ENCODE measurements at places on chromosomes 16 and 17.

- DNase-seq, result no peak
- no peak overlapping the region for H3K4me3 ChIP-seq
- no peaks in the 10 kb centered on the region for H3K4me1 ChIP-seq
- H3K36me3 ChIP-seq, result peaks cover 27% of the 10 kb centered on the region
These were observed 145.2 kb downstream of the MYO1D start for GRCh38 chr17:32731556-32732295.

DNA sequence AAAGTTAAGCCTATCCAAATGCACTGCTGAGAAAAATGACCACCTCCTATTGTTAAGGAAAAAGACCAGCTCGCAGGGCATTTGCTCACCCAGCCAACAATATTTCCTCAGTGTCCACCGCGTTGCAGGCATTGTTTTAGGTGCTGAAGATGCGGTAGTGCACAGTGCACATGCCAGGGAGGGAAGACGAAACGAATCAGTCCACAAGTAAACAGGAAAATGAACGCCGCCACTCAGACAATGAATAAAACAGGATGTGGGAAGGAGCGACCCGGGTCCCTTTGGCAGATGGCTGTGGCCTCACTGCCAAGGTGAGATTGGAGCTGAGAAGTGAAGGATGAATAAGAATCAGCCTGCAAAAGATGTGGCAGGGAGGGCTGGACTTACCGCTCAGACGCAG is 249.2 kb downstream of the FOXL1 start:
- H3K27ac ChIP-seq, result no peak overlapping the region
- no peaks in the 10 kb centered on the region for H3K4me1 ChIP-seq
- no peak for DNase-seq
- H3K36me3 ChIP-seq, result no peaks in the 10 kb centered on the region
- H3K4me3 ChIP-seq, result no peak overlapping the region
- H3K27me3 ChIP-seq, result peaks cover 92% of the 10 kb centered on the region

DNA sequence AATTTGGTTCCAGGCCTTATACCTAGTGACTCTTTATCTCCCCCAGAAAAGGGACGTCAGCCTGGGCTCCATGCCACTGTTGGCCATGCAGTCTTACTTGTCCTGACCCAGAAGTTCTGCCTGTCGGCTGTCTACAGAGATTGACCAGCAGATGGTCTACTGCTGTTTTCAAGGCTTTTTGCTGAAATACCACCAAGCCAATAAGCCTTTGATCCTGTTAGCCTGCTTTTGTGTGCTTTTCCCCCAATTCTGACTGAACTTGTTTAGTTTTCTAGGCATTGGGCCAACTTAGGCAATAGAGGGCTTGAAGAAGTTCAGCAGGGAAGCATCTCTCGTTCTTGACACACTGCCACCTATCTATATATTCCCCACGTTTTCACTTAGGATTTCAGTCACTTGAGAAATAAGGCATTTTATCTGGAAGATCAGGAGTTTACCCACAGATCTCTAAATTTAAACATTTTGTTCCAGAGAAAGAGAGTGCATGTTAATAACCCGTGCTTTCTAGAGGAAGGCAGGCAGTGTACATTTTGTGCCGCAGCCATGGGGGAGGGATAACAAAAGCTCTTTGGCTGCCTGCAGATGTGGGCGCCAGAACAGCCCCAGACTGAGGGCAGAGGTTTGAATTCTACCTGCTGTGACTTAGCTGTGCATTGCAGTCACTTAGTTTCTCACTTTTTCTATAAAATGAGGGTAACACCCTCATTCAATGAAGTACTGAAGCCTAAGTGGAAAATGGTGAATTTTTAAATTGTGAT is 12.3 kb upstream of the CARMIL2 start:
- peaks cover 39% of the 10 kb centered on the region for H3K36me3 ChIP-seq
- no peaks in the 10 kb centered on the region for H3K27me3 ChIP-seq
- no peak overlapping the region for H3K4me3 ChIP-seq
- no peak for DNase-seq
- no peak overlapping the region for H3K27ac ChIP-seq
- H3K4me1 ChIP-seq, result no peaks in the 10 kb centered on the region

DNA sequence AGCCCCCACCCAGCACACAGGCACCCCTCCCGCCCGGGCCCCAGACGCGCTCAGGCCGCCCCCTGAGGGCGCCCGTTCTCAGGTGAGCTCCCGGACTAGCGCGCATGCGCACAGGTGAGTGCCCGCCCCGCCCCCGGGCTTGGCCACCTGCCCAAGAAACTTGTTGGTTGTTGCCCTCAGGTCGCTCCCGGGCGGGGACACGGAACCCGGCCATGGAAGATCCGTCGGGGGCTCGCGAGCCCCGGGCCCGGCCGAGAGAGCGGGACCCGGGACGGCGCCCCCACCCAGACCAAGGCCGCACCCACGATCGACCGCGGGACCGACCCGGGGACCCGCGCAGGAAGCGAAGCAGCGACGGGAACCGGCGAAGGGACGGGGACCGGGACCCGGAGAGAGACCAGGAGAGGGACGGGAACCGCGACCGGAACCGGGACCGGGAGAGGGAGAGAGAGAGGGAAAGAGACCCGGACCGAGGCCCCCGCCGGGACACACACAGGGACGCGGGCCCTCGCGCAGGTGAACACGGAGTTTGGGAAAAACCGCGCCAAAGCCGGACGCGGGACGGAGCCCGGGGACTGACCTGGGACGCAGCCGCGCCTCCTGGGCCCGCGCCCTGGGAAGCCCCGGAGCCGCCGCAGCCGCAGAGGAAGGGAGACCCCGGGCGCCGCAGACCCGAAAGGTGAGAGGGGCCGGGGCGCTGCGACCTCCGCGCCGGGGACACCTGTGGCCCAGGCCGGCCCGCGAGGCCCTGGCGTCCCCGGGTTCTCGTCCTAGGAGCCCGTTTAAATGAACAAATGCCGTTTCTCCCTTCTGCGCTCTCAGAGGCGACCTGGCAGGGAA is at the start of gene MARVELD3:
TSS of gene MARVELD3 (plus strand) at position 167 of the 840 bp plus-strand sequence. CDS start at position 213, 46 bp downstream.
- no peaks in the 10 kb centered on the region for H3K4me1 ChIP-seq
- no peak within 1 kb of the TSS for H3K27ac ChIP-seq
- no peaks in the 10 kb centered on the region for H3K36me3 ChIP-seq
- DNase-seq, result peak; percentile 69

DNA sequence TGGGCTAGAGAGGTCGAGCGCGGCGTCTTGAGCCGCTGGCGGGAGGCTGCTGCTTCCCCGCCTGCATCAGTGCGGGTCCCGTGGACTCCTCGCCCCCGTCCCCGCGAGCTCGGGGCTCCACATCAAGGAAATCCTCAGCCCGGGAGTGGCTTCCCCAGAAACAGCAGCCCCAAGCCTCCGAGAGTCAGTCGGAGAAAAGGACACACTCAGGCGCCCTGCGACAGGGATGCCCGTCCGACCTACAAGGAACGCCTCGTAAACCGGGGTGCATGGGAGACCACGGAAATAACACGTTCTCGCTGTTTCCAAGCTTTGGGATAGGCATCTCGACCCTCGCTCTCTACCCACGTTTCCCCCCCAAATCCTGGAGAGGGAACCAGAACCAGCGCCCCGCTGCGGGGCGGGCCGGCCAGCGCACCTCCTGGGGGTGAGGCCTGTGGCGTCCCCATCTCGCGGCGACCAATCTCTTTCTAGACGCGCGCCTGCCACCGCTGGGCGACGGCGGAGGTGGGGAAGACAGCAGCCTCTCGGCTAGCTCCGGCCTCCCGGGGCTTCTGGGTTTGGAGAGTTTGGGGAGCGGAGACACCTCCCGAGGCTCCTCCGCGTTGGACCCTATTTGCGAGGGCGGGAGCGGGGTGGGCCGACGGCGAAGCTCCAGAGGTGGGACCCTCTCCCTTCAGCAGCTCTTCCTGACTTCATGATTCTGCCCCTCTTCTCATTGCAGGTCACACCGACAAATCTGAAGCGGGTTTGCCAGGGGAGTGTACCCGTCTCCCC is 759 bp upstream of the TP53I13 start:
- peak; percentile 87 for DNase-seq
- peak overlapping the region; percentile 81 for H3K4me3 ChIP-seq
- peaks cover 4% of the 10 kb centered on the region for H3K36me3 ChIP-seq
- no peaks in the 10 kb centered on the region for H3K27me3 ChIP-seq
- H3K4me1 ChIP-seq, result 0 out of 2 replicates have a peak, but pooled peaks cover 8% of the 10 kb centered on the region

- no peak overlapping the region for H3K27ac ChIP-seq
- no peaks in the 10 kb centered on the region for H3K4me1 ChIP-seq
- DNase-seq, result no peak
- no peak overlapping the region for H3K4me3 ChIP-seq
- H3K36me3 ChIP-seq, result no peaks in the 10 kb centered on the region
These were observed 82.2 kb upstream of the ARL4D start for GRCh38 chr17:43316522-43317142.

DNA sequence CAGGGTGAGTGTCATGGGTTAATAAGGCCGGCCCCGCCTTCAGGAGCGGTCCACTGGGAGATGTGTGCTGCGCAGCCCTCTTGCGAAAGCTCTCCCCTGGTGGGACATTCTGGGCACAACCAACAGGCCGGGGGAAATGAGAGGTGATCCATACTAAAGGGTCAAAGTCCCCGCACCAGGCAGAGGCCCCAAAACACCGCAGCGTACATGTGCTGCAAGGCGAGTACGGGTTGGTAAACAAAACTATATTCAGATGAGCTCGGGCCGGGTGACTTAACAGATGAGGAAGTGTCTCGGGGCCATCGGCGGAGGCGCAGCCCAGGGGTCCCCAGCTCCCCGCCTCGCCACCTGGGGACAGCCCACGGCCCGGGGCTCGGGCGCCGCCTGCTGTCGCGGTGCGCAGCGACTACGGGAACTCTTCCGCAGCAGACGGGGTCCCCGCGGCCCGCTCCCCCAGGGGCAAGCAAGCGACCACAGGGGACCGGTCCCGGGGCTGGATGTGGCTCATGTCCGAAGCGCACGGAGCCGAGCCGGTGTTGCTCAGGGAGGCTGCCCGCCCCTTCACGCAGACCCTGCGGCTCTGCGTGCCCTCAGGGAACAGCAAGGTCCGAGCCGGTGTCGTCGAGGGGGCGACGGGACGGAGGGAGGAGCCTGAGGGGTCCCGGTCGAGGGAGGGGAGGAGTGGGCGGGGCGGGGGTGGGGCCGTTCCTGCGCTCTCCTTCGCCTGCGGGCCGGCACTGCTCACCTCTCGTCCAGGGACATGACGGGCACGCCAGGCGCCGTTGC is at the start of gene RAB37:
TSS of gene RAB37 (plus strand) at position 744 of the 786 bp plus-strand sequence. CDS start at position 761, 17 bp downstream.
- H3K27me3 ChIP-seq, result peaks cover 54% of the 10 kb centered on the region
- no peak within 1 kb of the TSS for H3K4me3 ChIP-seq
- DNase-seq, result peak; percentile 82
- no peak within 1 kb of the TSS for H3K27ac ChIP-seq
- no peaks in the 10 kb centered on the region for H3K36me3 ChIP-seq

DNA sequence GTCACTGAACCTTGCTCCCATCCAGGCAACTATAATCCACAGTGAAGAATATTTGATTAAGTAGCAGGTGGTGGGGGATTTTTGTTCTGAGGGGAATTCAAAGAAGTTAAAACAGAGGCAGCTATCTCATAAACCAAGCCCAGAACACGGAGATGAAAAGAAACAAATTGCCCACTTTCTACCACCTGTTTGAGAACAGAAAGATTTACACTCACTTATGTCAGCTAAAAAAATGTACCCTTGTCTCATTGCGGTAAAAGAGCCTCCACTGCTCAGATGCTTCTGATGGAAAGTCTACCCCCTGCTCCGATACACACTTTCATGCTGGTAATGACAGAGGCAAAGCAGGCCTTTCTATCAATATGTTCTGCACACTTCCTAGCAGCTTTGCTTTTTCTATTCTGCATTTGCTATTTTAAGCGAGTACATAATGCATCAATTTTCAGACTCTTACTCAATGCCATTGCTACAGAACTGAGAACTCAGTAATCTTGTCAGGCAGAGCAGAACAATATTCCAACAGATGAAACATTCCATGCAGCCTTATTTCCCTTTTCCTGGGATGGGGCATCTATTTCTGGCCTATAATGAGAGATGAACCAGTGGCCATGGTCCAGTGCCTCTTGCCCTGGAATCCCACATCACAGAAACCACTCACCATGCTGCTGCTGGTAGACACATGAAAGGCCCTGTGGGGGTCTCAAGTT is 29.0 kb downstream of the CDK5R1 start:
- no peak overlapping the region for H3K4me3 ChIP-seq
- no peaks in the 10 kb centered on the region for H3K36me3 ChIP-seq
- DNase-seq, result no peak
- H3K4me1 ChIP-seq, result peaks cover 6% of the 10 kb centered on the region
- no peak overlapping the region for H3K27ac ChIP-seq
- H3K27me3 ChIP-seq, result no peaks in the 10 kb centered on the region

DNA sequence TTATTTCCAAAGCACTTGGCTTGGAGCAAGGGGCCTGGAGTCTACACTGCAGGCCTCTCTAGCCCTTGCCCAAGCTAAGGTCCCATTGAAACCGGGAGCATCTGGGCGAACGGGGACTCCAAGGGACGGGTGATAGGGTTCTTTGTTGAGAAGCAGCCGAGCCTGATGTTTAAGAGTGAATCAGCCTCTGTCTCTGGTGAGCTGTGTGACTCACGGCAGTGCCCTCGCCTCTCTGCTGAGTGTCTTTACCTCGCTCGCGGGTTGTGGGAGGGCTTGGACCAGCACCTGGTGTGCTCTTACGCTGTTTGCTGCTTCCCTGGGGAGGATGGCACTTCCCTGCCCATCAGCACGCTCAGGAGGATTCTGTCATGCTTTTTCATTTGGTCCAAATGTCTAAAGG is 1.3 kb downstream of the HGS start:
- peaks cover 21% of the 10 kb centered on the region for H3K4me1 ChIP-seq
- H3K27ac ChIP-seq, result no peak overlapping the region
- peaks cover 53% of the 10 kb centered on the region for H3K36me3 ChIP-seq
- no peaks in the 10 kb centered on the region for H3K27me3 ChIP-seq

DNA sequence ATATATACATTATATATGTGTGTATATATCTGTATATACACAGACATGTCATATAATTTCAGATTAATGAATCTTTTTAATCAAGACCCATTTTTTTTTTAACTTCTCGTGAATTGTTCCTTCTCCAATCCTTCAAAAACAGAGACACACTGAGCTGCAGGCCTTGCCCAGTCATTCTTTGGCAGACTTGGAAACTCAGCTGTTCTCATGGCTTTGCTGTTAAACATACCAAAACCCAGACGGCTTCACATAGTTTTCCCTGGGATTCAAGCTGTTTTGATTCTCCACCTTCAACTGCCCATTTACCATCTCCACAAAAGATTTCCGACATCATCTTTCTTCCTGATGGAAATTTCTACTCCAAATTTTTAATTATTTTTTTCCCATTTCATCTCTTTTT is 148.7 kb downstream of the KCNJ2 start:
- H3K27ac ChIP-seq, result no peak overlapping the region
- no peak for DNase-seq
- no peaks in the 10 kb centered on the region for H3K36me3 ChIP-seq
